ENCODE measurements at places on chromosomes 3 and 15.

- no peak for DNase-seq
These were observed 82.3 kb upstream of the LPP start for GRCh38 chr3:188071636-188072035.

GRCh38 chr15:75082689-75083088 is 59.3 kb downstream of the PPCDC start:
- DNase-seq: no peak

- DNase-seq: no peak
These were observed 203.8 kb downstream of the SOX2 start for GRCh38 chr3:181915551-181915950.

DNA sequence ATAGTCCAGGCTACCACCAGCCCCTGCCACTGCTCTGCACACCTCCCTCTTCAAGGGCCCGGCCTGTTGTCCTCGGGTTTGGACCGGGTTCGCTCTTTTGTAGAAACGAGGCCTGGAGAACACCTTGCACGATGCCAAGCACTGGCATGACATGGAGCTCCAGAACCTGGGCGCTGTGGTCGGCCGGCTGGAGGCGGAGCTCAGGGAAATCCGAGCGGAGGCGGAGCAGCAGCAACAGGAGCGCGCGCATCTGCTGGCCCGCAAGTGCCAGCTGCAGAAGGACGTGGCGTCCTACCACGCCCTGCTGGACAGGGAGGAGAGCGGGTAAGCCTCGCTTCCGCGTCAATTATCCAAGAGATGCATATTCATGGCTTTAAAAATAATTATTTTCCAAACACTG is 72.4 kb downstream of the BFSP2 start:
- DNase-seq: no peak

DNA sequence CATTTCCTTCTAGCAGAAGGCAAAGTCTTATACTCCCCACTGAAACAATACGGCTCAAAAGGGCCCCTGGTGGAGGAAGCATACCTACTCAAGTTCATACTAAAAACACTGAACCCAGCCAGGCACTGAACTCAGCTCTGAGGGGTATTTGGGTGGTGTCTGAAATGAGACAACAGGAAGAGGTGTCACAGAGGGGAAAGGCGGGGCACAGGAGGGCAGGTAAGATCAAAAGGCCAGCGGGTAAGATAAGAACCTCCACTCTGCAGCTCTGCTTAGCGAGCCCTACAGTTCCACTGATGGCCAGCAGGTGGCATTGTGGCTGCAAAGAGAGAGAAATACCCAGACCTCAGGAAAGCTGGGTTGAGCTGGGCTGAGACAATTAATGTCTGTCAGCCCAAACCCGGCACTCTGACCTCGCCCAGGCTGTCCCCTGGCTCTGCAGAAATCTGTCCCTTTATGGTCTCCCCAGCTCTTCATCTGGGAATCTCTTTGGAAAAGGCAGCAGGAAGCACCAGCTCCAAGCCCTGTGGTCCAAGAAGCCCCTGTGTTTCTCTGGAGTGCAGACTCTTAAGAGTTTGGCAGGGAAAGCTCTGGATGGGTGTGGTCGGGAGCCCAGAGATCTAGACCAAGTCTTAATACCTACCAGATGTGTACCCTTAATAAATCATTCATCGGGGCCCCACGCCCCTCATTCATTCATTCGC is 8.4 kb downstream of the MFGE8 start:
- DNase-seq: peak; percentile 81

DNA sequence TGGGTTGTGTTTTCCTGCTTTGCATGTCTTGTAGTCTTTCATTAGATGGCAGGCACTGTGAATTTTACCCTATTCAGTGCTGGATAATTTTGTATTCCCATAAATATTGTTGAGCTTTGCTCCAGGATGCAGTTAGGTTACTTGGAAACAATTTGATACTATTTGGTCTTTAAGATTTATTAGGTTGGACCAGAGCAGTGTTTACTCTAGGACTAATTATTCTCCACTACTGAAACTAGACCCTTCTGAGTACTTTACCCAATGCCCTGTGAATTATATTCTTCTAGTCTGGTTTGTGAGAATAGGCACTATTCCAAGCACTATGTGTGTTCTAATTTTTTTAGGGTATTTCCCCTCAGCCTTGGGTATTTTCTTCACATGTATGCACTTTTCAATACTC is 37.8 kb upstream of the TASOR start:
- no peak for DNase-seq

GRCh38 chr3:24278543-24278942 is 216.1 kb downstream of the THRB start:
- DNase-seq: no peak

DNA sequence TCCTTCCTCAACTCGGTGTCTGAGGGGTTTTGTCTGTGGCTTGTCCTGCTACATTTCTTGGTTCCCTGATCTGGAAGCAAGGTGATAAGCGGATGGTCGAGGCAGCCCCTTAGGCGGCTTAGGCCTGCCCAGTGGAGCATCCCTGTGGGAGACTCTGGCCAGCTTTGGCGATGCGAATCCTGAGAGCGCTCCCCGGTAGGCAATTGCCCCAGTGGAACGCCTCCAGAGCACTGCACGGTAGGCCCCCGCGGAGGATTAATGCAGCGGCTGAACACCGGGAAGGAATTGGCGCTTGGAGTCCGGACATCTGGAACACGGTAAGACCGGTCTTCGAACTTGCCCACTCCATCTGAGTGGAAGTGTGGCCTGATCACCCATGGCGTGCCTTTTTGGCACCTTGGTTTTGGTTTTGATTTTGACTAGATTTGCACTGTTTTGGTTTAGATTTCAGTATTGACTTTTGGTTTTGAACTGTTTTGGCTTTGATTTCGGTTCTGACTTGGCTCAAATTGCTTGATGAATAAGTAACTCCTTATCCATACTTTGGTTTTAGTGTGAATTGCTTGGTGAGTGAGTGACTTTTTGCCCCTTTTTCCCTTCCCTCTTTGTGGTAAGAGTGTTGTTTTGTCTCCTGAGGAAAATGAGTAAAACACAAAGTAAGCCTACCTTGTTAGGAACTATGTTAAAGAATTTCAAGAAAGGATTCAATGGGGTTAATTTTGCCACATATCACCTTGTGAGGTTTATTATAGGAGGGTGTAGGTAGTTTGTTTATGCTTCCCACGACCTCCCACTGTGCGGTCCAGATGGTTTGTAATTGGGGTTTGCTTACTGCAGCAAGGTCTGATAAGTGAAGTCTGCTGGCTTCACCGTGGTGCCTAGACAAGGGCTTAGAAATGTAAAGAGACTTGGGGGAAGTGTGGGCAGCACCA is 27.1 kb upstream of the GPR156 start:
- DNase-seq: no peak

DNA sequence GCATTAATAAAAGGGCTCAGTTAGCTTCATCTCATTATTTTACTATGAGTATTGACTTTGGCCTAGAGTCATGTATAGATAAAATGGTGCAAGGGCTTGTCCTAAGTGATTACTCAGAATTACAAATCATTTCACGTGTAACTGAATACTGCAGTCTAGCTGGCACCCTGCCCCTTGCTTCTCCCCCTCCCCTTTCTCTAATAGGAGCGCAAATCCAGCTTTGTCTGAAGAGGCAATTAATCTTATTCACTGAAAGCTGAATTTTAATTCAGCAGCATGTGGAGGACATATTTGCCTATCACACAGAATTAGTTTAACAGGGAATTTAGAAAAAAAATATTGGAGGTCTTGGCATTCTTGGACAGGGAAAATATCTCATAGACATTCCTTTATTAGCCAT is 412.1 kb upstream of the DPH6 start:
- DNase-seq: no peak

GRCh38 chr3:176785171-176785570 is 412.1 kb downstream of the TBL1XR1 start:
- DNase-seq: no peak

GRCh38 chr15:33985287-33985686 is 17.0 kb downstream of the CHRM5 start:
- DNase-seq: no peak

DNA sequence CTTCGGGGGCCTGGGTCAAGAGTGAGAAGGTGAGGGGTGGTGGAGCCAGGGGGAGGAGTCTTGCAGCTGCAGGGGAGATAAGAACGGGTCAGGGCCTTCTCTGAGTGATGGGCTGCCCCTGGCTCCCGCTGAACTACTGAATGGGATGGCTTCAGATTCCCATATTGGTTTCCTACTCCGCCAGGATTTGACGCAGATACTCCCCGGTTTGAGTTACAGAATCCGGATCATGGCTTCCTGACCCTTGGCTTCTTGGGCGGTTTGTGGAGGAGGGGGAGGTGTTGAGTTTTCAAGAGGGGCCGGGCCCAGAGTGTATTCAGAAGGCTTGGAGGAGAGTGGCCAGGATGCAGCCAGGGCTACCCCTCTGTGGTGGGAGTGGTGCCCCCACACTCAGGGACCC is 119.9 kb upstream of the ATP2B2 start:
- no peak for DNase-seq

- DNase-seq: no peak
These were observed 232.8 kb upstream of the UMPS start for GRCh38 chr3:124497487-124497886.

DNA sequence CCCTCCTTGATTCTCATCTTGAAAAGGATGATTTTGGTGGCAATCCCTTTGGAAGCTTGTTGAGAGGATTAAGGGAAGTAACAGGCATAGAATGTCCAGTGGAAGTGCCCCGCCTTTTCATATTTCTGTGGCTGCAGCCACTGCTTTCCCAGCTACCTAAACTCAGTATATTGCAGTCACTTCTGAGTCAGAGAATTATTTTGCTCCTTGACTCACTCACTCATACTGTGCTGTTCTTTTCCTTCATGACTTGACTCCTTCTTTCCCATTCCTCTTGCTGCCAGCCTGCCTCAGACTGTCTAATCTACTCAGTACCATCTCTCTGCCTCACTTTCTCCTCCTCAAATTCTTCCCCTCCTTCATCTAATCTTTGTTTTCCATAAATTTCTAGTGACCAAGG is 26.5 kb upstream of the POLR2M start:
- DNase-seq: no peak

GRCh38 chr3:83913381-83913780 is 1045.4 kb upstream of the CADM2 start:
- DNase-seq: no peak

- no peak for DNase-seq
These were observed 379.0 kb upstream of the PDZRN3 start for GRCh38 chr3:74003734-74004133.

- DNase-seq: no peak
These were observed 592.0 kb downstream of the ZNF385D start for GRCh38 chr3:21158861-21159542.
